ENCODE measurements at places on chromosomes 6 and 20.

DNA sequence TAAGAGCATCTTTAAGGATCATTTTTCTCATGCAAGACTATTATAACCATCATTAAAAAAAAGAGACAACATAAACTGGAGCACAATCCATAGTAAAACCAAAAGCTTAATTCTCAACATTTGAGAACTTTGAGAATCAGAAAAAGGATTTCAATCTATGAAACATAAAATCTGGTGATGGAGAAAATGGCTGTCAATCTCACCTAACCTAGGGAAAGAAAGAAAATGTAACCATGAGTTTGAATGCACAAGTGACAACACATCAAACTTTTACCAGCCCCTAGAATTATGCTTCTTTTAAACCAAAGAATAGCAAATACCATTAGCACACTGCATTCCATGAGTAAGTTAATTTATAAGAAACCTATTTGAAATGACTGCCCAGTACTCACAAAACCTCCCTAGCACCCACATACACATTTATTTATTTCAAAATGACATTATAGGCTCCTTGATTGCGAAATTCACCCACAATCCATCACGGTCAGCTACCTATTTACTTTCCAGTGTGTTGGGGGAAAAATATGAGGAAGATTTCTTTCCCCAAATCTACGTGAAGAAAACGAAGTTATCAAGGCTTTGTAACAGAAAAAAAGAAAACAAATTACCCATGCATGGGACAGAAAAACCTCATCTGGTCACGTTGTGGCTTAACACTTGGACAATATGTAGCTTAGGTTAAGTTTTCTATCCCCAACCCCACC is 828 bp downstream of the ASCC3 start:
- no peak for DNase-seq

- peak; percentile 85 for DNase-seq
These were observed 59.0 kb upstream of the QKI start for GRCh38 chr6:163355426-163355991.

DNA sequence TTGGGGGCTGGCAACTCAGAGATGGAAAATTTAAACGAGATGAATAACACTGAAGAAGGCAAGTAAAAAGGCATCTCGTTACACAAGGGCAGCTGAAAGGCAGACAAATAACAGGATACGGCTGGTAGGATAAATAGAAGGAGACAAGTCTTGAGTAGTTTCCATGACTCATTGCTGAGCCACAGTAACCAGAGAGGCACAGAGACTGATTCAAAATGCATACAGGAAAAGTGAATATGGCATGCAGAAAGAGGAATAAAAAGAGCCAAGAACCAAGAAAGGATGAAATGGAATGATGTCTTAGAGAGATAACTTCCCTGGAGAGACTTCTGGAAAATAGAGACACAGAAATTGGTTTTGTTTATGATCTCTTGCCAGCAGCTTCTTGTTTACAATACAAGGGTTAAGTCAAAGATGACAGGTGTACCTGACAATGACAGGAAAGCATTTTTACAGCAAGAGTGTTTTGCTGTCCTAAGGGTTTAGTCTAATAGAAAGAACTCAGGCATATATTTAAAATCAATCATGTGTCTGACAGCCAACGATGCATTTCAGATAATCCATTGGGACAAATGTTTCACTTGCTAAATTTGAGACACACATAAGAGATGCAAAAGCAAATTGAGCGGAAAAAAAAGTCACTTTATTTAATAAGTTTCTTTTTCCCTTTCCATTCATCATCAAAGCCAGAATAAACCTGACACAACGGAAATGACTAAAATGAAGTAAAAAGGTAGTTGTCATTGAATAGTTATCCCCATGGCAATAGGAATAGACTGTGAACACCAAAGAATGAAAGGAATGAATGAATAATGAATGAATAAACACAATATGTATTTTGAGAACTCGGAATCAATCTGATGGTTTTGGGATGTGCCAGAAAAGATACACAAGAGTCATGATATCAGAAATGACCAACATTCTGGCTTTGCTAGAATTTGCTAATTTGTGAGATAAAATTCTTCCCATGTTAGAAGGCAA is 68.0 kb upstream of the KCNQ5 start:
- no peak for DNase-seq

- no peak for DNase-seq
These were observed 222.2 kb upstream of the SLC35B3 start for GRCh38 chr6:8657522-8657921.

GRCh38 chr20:63371291-63371865 is 10.2 kb upstream of the CHRNA4 start:
- no peak for DNase-seq
